ENCODE measurements at places on chromosomes 4 and X.

DNA sequence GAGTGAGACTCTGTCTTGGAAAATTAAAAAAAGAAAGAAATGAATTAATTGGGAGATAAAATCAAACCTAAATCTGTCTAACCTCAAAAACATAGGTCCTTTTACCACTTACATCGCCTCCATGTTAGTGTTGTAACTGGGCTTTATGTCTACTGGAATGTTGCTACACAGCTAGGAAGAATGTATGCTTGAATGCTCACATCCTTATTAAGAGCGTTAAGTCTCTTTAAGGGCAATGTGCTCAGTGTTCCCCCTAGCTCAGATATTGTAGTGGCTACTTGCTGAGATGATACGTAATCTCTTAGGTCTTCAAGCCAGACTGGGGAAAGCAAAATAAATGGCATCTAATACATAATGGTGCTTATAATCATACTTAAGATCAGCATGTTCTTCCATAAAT, 1072.8 kb downstream of the PDHA2 start:
- no peak for DNase-seq

DNA sequence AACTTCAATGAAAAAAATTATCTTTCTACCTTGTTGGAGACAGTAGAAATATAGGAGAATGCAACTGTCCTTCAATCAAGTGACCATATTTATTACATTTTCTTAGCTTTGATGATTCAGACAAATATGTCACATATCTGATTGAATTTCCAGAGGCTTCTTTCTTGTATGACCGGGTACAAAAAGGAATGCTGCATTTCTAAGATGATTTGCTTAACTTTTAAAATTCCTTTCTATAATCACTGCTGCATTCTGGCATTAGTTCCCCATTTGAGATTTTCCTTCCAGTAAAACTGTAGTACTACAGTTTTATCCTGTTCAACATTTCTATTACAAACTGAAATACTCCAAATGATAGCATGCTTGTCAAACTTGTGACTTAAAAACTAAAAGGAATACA, 5.2 kb downstream of the MFSD8 start:
- DNase-seq = no peak

GRCh38 chr4:38204339-38205035, 244.3 kb downstream of the PTTG2 start:
- DNase-seq = no peak

GRCh38 chrX:25049357-25049756, 33.6 kb upstream of the ARX start:
- DNase-seq = peak; percentile 31

- no peak for DNase-seq
These were observed 34.3 kb upstream of the BANK1 start for GRCh38 chr4:101756181-101756580.

GRCh38 chr4:67234296-67234695, 311.0 kb downstream of the CENPC start:
- DNase-seq = no peak

Data from CD4-positive, alpha-beta memory T cell (primary cell).